ENCODE measurements at places on chromosomes 12 and 14. TPM values are rescaled to one million over a fixed set of nuclear protein-coding genes. Genes with fewer than 3 reads are reported as not detected.
A peak's percentile ranks its signal among the peaks of the same experiment; 100 is the strongest.

DNA sequence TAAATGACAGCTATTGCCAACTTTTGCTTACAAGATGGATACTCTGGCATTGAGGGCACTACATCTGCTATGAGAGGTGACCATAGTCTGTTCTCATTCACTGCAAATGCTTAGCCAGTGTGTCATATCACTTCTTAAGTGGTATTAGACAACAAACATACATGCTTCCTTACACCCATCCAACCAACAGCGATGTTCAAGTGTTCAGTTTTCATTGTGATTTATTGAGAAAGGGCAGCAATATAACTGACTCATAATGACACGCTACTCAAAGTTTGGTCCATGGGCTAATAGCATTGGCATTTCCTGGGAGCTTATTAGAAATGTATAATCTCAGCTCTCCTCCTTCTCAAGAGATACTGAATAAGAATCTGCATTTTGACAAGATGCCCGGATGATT is 181.7 kb downstream of the NPAS3 start:
- H3K4me3 ChIP-seq, result no peak overlapping the region
- DNase-seq, result no peak
- H3K4me1 ChIP-seq, result no peaks in the 10 kb centered on the region
- no peaks in the 10 kb centered on the region for H3K36me3 ChIP-seq

- no peaks in the 10 kb centered on the region for H3K4me1 ChIP-seq
- no peak for DNase-seq
- H3K27ac ChIP-seq, result peak overlapping the region; percentile 39
- no peaks in the 10 kb centered on the region for H3K27me3 ChIP-seq
Observed at GRCh38 chr12:12440784-12441428, 84.0 kb downstream of the BORCS5 start.

GRCh38 chr14:95237958-95238340 is 80.6 kb upstream of the DICER1 start:
- H3K36me3 ChIP-seq, result no peaks in the 10 kb centered on the region
- H3K27ac ChIP-seq, result peak overlapping the region; percentile 71
- H3K4me1 ChIP-seq, result peaks cover 37% of the 10 kb centered on the region
- H3K27me3 ChIP-seq, result no peaks in the 10 kb centered on the region
- no peak for DNase-seq

- H3K27ac ChIP-seq, result no peak overlapping the region
- no peaks in the 10 kb centered on the region for H3K27me3 ChIP-seq
- no peaks in the 10 kb centered on the region for H3K36me3 ChIP-seq
- DNase-seq, result no peak
- H3K4me1 ChIP-seq, result no peaks in the 10 kb centered on the region
Observed at GRCh38 chr14:92575061-92575747, 61.6 kb downstream of the RIN3 start.

GRCh38 chr14:96065661-96066459 is 26.7 kb downstream of the C14orf132 start:
- no peak overlapping the region for H3K4me3 ChIP-seq
- H3K27me3 ChIP-seq, result no peaks in the 10 kb centered on the region
- no peaks in the 10 kb centered on the region for H3K36me3 ChIP-seq

DNA sequence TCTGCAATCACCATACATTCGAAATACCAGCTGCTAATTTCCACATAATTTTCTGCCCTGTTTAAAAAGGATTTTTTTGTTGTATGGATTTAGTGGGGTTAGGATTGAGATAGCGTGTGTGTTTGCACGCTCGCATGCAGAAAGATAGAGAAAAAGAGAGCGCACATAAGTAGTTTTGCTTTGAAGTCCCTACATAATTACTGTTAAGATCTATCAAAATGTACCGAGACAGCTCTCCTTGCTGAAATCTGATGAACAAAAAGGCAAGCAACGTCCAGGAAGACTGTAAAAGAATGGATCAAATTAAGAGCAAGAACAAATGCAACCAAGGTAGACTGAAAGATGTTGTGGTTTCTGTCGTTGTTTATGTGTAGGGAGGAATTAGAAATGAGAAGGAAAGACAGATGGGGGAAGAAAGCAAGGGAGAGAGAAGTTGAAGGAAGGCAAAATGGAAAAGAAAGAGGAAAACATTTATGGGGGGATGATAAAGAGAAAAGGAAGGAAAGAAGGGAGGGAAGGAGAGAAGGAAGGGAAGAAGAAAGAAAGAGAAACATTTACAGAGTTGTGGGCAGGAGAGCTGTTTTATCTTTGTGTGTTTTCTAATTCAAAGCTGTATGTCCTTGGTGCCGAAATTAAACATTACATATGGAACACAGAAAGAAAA is 522.3 kb downstream of the MED13L start:
- no peaks in the 10 kb centered on the region for H3K27me3 ChIP-seq
- no peak for DNase-seq
- peak overlapping the region; percentile 72 for H3K27ac ChIP-seq
- peaks cover 5% of the 10 kb centered on the region for H3K4me1 ChIP-seq
- H3K36me3 ChIP-seq, result no peaks in the 10 kb centered on the region

DNA sequence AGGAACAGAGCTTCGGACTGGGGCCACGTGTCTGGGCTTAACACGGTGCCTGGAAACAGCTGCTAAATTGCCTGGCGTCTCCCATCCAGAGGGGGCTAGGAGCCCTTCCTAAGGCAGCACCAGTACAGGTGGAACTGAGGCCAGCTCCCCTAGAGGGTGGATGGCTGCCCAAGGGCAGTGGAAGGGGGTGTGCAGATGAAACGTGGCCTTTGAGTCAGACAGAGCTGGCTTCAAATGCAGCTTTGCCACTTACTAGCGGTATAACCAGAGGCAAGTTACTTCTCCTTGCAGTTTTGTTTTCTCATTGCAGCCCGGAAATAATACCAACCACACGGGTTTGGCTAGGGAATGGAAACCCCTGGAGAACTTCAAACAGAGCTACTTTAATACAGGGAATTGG is 59.3 kb upstream of the SLC24A4 start:
- no peaks in the 10 kb centered on the region for H3K27me3 ChIP-seq
- H3K4me1 ChIP-seq, result no peaks in the 10 kb centered on the region
- H3K36me3 ChIP-seq, result no peaks in the 10 kb centered on the region
- peak overlapping the region; percentile 17 for H3K27ac ChIP-seq
- H3K4me3 ChIP-seq, result no peak overlapping the region

GRCh38 chr14:63039866-63040265 is 5.4 kb downstream of the KCNH5 start:
- no peak overlapping the region for H3K27ac ChIP-seq
- H3K4me1 ChIP-seq, result no peaks in the 10 kb centered on the region
- H3K4me3 ChIP-seq, result no peak overlapping the region
- DNase-seq, result no peak
- H3K27me3 ChIP-seq, result peaks cover under 1% of the 10 kb centered on the region
- H3K36me3 ChIP-seq, result no peaks in the 10 kb centered on the region

- no peaks in the 10 kb centered on the region for H3K36me3 ChIP-seq
- no peak for DNase-seq
- H3K4me1 ChIP-seq, result no peaks in the 10 kb centered on the region
- no peak overlapping the region for H3K27ac ChIP-seq
- no peak overlapping the region for H3K4me3 ChIP-seq
Observed at GRCh38 chr12:40560848-40561247, 131.4 kb upstream of the CNTN1 start.

DNA sequence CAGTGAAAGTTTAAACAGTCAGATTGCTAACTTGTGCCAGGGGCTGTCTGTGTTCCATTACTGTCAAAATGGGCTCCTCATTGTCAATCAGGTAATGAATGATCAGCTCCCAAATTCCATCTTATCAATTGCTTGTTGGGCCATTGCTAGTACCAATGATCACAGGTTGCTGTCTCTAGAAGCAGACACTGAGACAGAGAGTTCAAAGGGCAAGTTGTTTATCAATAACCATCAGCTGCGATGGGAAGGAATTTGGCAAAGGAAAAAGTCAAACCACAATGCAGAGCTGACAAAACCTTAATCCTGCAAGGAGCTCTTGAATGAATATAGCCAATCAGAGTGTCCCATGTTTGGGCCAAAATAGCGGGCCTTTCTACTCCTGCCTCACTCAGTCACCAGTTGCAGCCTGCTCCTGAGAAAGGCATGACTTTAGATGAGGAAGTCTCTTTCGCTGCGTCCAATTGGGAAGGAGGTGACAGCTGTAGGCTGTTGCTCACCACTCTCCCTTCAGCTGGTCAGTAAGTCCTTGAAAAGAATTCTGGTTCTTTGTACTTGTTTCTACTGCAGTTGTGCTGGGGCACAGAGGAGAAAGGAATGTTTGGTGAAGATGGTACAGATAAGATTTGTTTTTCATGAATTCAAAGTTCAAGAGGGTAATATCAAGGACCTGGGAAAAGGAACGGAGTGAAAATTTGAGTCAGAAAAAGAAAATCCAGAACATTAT is 179.2 kb upstream of the PDE3A start:
- H3K27ac ChIP-seq, result no peak overlapping the region
- H3K4me1 ChIP-seq, result no peaks in the 10 kb centered on the region
- no peak overlapping the region for H3K4me3 ChIP-seq

GRCh38 chr12:128949086-128949485 is 95.8 kb downstream of the GLT1D1 start:
- no peaks in the 10 kb centered on the region for H3K27me3 ChIP-seq
- no peaks in the 10 kb centered on the region for H3K36me3 ChIP-seq
- DNase-seq, result no peak
- H3K4me3 ChIP-seq, result no peak overlapping the region
- no peak overlapping the region for H3K27ac ChIP-seq

- H3K4me1 ChIP-seq, result no peaks in the 10 kb centered on the region
- H3K4me3 ChIP-seq, result no peak overlapping the region
Observed at GRCh38 chr12:110379631-110380030, 23.9 kb downstream of the ANAPC7 start.

DNA sequence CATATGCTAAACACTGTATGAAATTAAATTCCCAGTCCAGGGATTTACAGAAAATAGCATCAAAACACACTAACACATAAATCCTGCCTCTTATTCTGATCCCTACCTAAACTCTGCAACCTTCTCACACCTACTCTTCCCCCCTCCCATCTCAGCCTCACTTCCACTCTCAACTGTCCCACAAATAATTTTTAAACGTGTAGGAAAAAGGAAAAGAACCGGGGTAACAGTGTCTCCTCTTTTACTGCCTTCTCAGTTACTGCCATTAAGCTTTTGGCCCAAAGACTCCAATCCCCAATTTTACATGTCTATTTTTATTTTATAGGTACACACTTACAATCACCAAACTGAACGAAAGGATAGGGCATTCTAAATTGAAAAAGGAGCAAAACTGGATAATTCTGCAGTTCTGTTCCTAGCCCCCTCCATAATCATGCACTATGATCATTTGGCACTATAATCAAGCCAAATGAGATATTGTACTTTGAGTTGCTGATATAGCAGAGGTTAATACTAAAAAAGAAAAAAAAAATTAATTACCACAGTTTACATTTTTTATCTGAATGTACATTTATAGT is 2.9 kb downstream of the DUSP16 start:
- no peaks in the 10 kb centered on the region for H3K36me3 ChIP-seq
- peak overlapping the region; percentile 87 for H3K4me3 ChIP-seq
- H3K27me3 ChIP-seq, result no peaks in the 10 kb centered on the region
- peaks cover 5% of the 10 kb centered on the region for H3K4me1 ChIP-seq

- no peaks in the 10 kb centered on the region for H3K36me3 ChIP-seq
- no peak overlapping the region for H3K4me3 ChIP-seq
- no peaks in the 10 kb centered on the region for H3K27me3 ChIP-seq
- no peak overlapping the region for H3K27ac ChIP-seq
- no peaks in the 10 kb centered on the region for H3K4me1 ChIP-seq
- DNase-seq, result no peak
Observed at GRCh38 chr14:50808053-50808452, 22.9 kb downstream of the NIN start.

- no peaks in the 10 kb centered on the region for H3K36me3 ChIP-seq
- no peak overlapping the region for H3K27ac ChIP-seq
- DNase-seq, result no peak
- H3K4me3 ChIP-seq, result no peak overlapping the region
Observed at GRCh38 chr12:97203408-97203807, 259.2 kb upstream of the RMST start.

DNA sequence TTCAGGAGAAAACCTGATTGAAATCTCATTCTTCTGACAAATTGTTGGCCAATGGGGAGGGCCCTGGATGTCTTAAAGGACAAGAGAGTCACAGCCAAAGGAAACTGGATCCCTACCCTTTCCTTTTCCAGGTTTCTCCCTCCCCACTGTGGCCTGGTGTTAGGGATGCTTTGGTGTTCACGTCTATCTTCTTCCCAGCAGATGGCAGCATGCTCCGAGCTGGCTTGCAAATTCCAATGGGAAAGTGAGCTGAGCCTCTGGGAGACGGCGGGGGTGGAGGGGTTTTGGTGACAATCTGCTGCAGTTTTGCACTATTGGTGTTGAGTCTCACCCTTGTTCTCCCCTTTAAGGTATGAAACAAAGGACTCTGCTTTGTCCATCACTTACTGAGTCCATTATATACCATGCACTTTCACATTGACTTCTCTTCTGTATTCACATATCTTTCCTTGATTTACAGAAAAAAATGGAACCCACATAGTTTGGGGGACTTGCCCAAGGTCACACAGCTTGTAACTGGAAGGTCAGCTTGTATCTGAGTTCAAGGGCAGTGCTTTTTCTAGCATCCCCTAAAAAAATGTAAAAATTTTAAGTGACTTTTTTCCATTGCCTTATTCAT is 39.3 kb downstream of the CCDC177 start:
- H3K4me1 ChIP-seq, result no peaks in the 10 kb centered on the region
- H3K36me3 ChIP-seq, result no peaks in the 10 kb centered on the region
- no peak overlapping the region for H3K27ac ChIP-seq
- no peak for DNase-seq
- H3K4me3 ChIP-seq, result no peak overlapping the region

DNA sequence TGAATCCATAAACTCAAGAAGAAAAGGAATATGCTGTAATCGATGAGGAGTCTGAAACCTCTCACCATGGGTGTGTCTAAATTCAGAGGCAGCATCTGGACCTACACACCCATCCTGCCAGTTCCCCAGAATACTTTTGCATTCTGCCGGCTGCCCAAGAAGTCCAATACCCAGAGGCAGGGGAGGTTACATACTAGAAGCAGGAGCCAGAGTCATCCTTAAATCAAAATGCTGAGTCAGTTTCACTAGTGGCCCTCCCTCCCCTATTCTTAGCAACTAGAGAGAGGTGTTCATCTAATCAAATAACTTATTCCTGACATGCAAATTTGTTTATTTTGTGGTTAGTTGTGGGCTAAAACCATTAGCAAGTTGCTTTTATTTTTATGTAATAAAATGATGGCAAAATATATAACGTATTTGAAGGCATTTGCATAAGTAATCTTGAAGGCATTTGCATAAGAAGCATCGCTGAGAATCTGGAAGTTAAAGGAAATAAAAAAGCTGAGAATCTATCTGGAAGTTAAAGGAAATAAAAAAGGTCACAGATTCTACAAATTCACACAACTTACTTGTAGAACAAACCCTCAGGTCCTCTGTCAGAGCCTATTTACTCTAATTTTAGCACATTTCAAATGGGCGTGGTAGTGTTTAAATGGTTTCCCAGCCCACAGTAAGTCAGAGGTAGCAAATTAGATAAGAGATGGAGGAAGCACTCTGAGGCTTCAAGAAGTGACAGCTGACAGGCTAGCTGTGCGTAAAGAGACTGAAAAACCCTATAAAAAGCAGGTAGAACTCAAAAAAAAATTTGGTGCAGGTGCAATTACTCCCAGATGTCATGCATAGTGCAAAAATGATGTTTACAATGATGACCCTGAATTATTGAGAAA is 7.8 kb downstream of the BHLHE41 start:
- H3K4me3 ChIP-seq, result no peak overlapping the region
- H3K36me3 ChIP-seq, result no peaks in the 10 kb centered on the region
- no peak for DNase-seq
- H3K4me1 ChIP-seq, result peaks cover 10% of the 10 kb centered on the region

Gene OVCH1
- 0.64 TPM for total RNA-seq

Gene TCL1A
- not detected for total RNA-seq

Gene ATP6V1D
- total RNA-seq, result 58.0 TPM

Gene SCNN1A
- total RNA-seq, result 1.3 TPM

Gene CHD8
- total RNA-seq, result 53.8 TPM

Gene TTC9
- 3.9 TPM for total RNA-seq

Gene CIDEB
- total RNA-seq, result 8.0 TPM

Gene NFE2
- total RNA-seq, result 0.48 TPM

Gene TTC7B
- total RNA-seq, result 29.1 TPM

Gene PRICKLE1
- total RNA-seq, result 9.2 TPM
